Right atrium auricular region (tissue), 2 donors: ENCODE measurements at places on chromosomes 4 and X.

DNA sequence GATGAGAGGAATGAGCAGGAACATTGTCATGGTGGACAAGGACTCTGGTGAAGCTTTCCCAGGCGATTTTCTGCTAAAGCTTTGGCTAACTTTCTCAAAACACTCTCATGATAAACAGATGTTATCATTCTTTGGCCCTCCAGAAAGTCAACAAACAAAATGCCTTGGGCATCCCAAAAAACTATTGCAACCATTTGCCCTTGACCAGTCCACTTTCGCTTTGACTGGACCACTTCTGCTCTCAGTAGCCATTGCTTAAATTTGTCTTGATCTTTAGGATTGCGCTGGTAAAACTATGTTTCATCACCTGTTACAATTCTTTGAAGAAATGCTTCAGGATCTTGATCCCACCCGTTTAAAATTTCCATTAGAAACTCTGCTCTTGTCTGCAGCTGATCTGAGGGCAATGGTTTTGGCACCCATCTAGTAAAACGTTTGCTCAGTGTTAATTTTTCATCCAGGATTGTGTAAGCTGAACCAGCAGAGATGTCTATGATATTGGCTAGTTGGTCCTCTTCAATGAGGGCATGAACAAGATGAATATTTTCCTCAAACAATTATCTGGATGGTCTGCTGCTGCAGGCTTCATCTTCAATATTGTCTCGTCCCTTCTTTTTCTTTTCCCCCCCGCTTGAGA, 14.8 kb downstream of the TBC1D1 start:
- DNase-seq = no peak

DNA sequence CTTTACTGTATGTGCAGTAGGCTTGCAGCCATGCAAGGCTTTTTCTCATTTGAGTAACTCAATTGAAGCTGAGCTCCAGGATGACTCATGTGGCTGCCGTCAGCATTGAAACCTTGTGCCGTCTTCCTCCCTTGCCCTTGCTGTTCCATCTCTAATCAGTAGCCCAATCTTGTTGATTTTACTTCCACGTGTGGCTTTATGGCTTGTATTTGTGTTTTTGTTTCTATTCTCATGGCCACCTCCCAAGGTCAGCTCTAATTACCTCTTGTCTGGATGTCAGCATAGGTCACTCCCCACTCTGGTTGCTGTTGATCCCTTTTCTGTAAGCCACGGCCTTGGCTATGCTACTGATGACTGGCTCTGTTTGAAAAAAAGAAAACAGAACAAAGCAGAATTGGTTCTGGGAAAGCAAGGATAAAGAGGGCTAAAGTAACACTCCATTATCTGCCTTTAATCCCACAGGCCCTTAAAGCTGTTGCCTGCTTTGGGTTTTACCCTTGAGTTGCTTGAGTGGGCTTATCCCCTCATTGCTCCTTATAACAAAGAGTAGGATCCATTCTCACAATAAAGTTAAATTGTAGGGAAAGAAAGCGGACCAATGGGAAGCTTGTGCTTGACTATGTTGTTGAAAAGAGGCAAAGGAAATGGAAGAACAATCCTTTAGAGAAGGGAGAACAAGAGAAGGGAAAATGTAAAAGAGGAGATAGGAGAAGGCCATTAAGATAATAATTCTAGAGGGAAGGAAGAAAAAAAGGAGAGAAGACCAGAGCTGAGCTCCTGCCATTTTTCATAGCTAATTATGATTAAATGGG, 173.9 kb upstream of the PGRMC2 start:
- DNase-seq = peak; percentile 73

GRCh38 chrX:129945131-129945530, 37.3 kb upstream of the BCORL1 start:
- no peak for DNase-seq

DNA sequence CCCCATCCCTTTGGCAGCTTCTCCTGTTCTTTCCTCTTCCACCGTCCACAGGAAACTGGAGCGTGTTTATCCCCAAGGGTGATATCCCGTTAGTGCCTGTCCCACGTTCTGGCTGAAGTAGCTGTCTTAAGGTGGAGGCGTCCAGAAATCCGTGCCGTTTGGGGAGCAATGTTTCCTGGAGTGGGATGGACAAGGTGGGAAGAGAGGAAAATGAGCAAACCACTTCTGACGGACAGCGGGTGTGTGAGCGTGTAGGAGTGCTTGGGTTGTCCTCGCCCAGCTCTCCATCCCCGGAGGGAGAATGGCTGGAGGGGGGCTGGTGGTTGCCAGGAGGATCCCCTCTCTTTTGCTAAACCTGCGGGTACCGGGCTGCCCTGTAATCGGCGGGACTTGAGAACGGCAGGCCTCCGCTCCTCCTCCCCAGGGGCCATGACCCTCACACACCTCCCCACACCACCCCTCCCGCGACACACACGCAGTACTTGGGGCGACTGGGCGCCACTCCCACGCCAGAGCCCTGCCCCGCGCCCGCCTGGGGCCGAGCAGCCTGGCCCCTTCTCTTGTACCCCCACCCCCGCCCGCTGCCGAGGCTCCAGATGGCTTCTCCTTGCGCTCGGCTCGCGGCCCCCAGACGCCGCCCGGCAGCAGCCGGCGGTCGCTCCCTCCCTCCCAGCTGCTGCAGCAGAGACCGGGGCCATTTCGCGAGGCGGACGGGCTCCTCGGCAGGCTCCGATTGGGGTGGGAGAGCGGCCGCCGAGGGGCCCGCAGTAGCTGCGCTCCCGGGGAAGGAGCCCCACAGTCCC, 13.9 kb upstream of the PRDM8 start:
- no peak for DNase-seq

GRCh38 chrX:133913658-133914388, 71.6 kb downstream of the GPC3 start:
- DNase-seq = no peak

DNA sequence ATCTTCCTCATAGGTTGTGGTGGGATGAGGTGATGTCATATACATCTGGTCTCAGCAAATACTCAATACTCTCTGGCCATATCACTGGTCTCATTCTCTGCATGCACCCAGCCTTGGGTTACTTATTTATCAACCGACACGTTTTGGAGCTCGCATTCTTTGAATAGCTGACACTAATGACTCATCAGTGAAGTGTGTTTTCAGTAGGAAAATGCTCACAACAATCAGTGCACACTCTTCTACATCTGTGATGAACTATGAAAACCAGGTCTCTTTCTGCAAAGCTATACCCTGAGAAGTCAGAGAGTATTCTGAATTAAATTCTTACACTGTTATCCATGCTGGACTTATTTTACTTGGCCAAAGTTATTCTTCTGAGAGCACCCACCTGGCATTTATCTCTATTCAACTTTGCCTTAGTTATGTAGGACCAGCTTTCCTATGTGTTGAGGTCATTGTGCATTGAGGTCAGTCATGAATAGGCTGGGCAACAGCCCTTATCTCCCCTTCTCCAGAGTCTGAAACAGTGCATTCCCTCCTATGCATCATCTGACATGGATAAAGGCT, 58.7 kb upstream of the DHX15 start:
- no peak for DNase-seq

DNA sequence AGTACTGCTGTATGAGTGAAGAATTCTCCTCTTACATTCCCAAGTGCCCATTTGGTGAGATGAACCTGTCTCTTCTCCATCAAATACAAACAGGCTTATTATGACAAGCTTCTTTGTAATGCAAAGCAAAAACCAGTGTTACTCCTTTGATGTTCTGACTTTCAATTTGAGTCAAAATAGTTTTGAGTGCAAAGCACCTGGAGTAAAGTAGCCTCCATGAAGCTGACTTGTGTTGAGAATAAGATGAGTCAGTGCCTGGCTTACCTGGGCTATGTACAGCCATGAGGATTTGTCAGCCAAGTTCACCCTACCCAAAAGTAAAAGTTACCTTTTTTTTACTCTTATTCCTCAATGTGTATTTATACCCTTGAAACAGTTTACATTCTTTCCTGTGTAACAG, 132.5 kb upstream of the FMR1 start:
- no peak for DNase-seq

- no peak for DNase-seq
These were observed 131.8 kb upstream of the ENPEP start for GRCh38 chr4:110344165-110344564.

DNA sequence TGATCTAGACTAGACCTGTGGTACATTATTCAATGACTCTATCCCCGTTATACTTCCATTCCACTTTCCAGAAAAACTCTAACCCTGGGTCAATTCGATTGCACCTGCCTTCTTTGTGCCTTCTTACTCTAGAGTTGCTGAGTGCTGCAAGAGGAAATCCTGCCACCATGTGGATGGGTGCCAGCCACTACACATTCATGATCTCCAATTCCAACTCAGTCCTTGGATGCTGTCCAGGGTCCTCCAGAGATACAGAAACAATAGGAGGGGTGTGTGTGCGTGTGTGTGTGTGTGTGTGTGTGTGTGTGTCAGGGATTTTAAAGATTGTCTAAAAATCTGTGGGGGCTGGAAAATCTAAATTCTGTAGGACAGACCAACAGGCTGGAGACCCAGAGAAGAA, 42.9 kb upstream of the INTS6L start:
- DNase-seq = peak; percentile 61

GRCh38 chrX:69154051-69154450, 11.2 kb downstream of the PJA1 start:
- DNase-seq = no peak

- DNase-seq = no peak
These were observed 120.5 kb downstream of the HS6ST2 start for GRCh38 chrX:132837967-132838366.

GRCh38 chrX:14027036-14027435, 2.7 kb downstream of the GEMIN8 start:
- DNase-seq = no peak

- DNase-seq = no peak
These were observed 26.2 kb upstream of the GPR173 start for GRCh38 chrX:53022381-53022780.

DNA sequence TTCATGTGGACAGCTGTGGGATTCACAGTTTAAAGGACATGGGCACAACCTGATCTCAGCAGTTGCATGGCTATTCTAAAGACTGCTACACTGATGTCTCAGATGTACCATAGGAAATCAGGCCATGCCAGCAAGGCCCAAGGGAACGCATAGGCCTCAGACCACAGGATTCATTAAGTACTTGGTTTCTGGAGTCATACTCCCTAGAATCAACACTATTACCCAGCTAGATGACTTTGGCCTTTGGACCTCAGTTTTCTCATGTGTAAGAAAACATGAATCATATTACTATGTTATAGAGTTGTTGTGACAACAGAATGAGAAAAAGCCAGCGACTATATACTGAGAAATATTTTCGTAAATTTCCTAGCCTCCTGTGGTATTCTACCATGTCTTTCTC, 67.9 kb downstream of the NHS start:
- DNase-seq = no peak

DNA sequence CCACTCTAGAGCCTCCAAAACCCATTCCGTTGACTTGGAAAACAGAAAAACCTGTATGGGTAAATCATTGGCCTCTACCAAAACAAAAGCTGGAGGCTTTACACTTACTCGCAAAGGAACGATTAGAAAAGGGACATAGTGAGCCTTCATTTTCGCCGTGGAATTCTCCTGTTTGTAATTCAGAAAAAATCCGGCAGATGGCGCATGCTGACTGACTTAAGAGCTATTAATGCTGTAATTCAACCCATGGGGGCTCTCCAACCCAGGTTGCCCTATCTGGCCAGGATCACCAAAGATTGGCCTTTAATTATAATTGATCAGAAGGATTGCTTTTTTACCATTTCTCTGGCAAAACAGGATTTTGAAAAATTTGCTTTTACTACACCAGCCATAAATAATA, 60.8 kb downstream of the ZNF732 start:
- peak; percentile 63 for DNase-seq

- DNase-seq = peak; percentile 72
These were observed 25.4 kb upstream of the AFAP1 start for GRCh38 chr4:7964890-7965662.

DNA sequence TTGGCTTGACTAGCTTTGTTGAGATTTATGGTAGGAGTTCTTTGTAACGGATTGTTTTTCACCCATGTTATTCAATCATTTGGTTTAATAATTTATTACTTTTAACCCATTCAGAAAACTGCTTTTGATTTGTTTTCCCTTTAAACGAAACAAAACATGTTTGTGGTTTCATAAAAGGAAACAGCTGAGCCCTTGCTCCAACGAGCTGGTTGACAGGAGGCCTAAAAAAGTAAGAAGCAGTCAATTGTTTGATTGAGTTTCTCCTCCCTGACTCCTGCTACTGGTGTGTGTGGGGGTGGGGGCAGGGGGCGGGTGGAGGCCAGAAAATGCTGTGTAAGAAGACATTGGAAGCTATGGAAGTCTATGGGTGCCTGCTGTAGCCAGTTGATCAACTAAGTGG, 102.8 kb downstream of the CHRDL1 start:
- no peak for DNase-seq

DNA sequence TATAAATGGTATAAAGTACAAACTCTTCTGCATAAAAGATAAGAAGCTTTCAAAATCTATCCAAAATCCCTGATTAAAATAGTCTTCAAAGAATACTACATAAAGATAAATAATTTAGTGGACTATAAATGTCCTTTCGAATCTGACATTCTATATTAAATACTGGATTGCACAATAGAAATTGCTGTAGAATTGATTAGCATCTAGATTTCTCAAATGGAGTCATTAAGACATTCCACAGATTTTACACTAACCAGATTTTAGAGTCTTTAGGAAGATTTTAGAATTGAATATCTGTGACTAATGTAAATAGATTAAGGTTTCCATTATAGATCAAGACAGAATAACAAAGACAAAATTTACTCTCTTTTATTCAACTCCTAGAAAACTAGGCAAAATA, 663.9 kb downstream of the STPG2 start:
- no peak for DNase-seq

- no peak for DNase-seq
These were observed 9.9 kb downstream of the TADA2B start for GRCh38 chr4:7052923-7053715.

DNA sequence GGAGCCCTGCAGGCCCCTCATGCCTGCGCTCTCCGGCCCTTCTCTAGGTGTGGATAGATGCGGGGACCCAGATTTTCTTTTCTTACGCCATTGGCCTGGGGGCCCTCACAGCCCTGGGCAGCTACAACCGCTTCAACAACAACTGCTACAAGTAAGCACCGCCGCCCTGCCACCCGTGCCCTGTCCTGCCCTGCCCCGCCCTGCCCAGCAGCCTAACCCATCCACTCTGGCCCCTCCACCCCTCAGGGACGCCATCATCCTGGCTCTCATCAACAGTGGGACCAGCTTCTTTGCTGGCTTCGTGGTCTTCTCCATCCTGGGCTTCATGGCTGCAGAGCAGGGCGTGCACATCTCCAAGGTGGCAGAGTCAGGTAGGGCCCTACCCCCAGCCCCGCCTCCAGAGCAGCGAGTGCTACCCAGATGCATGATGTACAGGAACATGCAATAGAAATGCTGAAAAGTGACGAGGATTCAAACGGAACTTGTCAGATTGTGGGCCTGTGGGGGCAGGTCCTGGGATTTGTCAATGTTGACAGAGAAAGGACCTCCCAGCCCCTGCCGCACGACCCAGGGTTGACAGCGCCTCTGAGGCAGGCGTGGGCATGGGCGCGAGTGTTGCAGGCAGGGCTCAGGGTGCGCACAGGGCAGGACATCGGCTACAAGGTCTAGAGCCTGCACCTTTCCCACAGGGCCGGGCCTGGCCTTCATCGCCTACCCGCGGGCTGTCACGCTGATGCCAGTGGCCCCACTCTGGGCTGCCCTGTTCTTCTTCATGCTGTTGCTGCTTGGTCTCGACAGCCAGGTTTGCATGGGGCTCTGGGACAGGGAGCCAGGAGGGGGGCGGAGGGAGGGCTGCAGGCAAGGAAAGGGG, 5.7 kb downstream of the SLC6A8 start:
- DNase-seq = no peak

- DNase-seq = no peak
These were observed 1333.4 kb downstream of the ADGRL3 start for GRCh38 chr4:62533573-62533972.

- DNase-seq = no peak
These were observed 96.7 kb downstream of the ITM2A start for GRCh38 chrX:79270401-79270800.
